SK-N-MC (cell line): ENCODE measurements at places on chromosomes 11 and 22.

- DNase-seq = no peak
Observed at GRCh38 chr11:12140186-12140793, 29.9 kb downstream of the MICAL2 start.

GRCh38 chr11:13692172-13692571, 23.7 kb downstream of the FAR1 start:
- DNase-seq = no peak

GRCh38 chr11:48051217-48051830, 71.0 kb downstream of the PTPRJ start:
- DNase-seq = no peak

- DNase-seq = no peak
Observed at GRCh38 chr11:111360150-111361043, 18.7 kb downstream of the POU2AF1 start.

- no peak for DNase-seq
Observed at GRCh38 chr22:42343531-42344081, 73.2 kb upstream of the TCF20 start.

- no peak for DNase-seq
Observed at GRCh38 chr11:820655-821511, 2.2 kb downstream of the PNPLA2 start.

GRCh38 chr11:46800177-46800576, 45.9 kb downstream of the CKAP5 start:
- no peak for DNase-seq
